ENCODE measurements at places on chromosomes 5 and 9. TPM values are rescaled to one million over a fixed set of nuclear protein-coding genes. Genes with fewer than 3 reads are reported as not detected.

DNA sequence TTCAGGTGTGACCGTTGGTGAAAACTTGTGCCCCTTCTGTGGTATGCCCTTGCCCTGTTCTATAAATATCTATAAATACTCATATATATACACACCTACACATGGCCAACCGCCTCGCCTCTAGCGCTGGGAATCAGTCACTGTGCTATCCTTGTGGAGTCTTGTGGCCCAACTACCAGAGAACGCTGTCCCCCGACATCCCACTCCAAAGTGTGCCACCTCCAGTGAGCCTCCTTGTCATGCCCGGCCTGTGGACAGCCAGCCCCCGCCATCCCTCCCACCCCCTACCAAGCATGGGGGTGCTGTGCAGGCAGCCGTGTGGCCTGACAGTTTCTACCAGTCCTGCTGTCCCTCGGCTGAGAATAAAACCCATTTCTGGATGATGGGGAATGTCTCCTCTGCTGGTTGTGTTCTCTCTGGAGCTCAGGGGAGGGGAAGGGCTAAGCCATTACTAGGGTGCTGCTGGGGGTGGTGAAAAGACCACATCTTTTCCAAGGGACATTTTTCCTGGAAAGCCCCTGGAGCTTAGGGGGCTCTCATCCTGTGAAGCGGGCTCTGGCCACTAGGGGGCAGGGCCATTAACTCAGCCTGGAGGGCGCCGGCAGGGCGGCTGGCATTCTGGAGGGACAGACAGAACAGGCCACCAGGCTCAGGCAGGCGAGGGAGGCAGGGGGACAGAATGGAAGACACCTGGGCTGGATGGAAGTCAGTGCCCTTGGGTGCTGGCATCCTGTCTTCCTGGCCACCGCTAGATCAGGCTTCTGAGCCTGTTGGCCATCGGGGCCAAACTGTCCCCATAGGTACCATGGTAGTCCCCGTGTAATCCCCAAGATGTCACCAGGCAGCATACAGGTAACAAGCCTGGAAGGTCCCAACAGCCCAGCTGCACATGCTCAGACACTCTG is 20.7 kb downstream of the GOLGA2 start:
- DNase-seq: no peak

DNA sequence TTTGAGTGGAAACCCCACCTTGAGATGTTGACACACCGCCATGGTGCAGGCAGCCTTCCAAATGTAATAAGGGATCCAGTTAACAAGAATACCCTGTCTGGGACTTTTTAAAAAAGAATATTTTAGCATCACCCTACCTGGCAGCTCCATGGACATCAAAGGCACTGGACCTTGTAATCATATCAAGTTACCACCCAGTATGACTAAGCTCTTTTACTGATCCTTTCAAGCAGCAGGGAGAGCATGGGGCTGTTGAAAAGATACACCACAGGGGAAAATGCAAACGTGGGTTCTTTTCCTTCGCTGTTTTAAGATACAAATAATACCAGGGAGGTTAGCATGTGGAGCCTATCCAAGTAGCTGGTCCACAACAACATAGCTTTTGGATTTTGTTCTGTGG is 211.2 kb downstream of the SAXO1 start:
- DNase-seq: no peak

DNA sequence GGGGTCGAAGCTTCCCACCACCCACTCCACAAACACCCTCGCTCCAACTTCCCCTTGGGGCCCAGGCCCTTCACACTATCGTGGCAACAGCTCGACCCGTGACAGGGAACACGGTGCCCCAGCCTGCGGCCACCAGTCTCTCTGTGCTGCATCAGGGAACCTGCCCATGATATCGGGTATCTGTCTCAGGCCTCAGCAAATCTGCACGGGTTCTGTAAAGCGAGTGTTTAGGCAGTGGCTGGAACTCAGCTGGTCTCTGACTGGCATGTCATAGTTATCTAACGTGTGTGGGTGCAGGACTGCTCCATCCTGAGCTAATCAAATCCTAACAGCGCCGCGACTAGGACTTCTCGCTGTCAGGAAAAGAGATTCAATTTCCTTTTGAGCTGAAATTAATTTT is 42.9 kb downstream of the DBH start:
- DNase-seq: no peak

CTSL gene
- 180 TPM for total RNA-seq

PARP8 gene
- total RNA-seq: 33.6 TPM

NOXA1 gene
- total RNA-seq: 8.7 TPM

GLIPR2 gene
- 47.7 TPM for total RNA-seq

GRCh38 chr9:110036286-110036685 is 171.7 kb downstream of the C9orf152 start:
- DNase-seq: no peak

DNA sequence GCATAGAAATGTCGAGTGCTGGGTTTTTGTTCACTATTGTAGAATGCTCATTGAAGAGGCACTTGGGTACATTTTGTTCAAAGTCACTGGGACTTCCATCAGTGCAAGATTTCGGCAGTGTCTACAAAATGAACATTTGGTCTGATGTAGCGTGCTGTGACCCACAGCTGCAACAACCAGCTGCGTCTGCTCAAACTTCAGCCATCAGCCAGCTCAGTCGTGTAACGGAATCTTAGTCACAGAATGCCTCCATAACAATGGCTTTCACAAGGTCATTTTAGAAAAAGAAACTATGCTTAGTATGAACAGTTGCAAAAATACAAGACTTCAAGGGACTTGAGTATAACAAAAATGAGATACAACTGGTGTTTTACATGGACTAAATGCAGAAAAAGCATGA is 828.1 kb upstream of the GRAMD2B start:
- DNase-seq: peak; percentile 85

DNA sequence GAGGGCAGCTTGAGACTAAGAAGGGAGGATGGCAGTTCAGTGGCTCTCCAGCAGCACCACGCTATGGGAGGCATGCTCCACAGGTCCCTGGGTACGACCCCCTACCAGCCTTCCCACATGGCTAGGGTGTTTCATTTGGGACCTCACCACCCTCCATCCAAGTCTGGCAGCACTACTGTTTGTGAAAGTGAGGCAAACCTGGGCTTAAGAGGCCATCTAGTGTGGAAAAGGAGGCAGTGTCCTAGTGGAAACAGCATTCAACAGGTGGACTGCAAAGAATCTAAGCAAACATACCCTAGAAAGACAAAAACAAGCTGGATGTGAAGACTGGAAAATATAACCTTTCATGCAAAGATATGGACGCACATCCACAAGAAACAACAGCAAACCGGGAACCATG is 4.8 kb upstream of the C5orf47 start:
- DNase-seq: no peak

- DNase-seq: no peak
Observed at GRCh38 chr5:10499776-10500175, 58.1 kb downstream of the ROPN1L start.

Data from left lung (tissue), 14 donors.